NAMALWA (cell line): ENCODE measurements at places on chromosomes 4 and X.

- no peak for DNase-seq
These were observed 17.1 kb downstream of the RCHY1 start for GRCh38 chr4:75497133-75497532.

DNA sequence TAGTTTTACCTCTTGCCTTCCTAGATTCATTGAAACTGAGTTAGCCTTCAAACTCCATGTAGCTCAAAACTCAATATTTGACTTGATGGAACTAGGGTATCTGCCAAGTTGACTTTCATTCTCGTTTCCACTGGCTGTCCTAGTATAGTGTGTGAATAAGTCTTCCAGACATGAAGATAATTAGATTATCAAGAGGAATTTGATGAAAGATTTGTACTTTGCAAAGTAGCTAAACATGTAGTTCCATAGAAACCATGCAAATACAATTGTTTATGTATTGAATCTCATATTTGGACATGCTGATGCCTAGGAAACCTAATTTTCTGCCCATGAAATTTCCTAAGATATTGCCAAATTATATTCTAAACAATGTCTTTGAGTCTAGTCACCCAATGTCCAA lies 297.5 kb downstream of the ARHGAP24 start:
- DNase-seq = no peak

DNA sequence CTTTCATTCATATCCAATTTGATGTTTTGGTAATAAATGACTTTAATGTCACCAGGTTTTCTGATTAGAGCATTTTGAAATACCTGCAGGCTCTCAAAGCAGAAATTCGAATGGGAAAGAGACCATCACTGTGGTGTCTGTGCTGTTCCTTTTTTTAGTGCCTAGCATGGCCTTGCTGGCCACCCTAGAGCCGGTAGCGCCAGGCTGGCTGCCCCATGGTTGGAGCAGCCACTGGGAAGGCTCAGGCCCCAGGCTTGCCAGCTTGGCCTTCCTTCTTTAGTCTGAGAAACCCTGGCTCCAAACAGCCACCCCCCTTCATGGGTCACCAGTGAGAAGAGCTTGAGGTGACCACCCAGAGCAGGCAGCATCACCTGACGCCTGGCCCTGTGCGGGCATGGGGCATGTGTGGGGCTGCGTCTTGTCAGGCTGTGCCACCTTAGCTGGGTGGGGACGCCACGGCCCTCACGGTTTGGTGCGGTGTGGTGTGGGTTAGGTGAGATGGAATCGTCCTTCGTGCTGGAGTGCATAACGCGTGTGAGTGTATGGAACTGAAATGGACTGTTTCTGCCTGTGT lies 30.0 kb downstream of the TRMT44 start:
- DNase-seq = no peak

GRCh38 chrX:133333154-133333750 lies 82.0 kb downstream of the GPC4 start:
- no peak for DNase-seq

DNA sequence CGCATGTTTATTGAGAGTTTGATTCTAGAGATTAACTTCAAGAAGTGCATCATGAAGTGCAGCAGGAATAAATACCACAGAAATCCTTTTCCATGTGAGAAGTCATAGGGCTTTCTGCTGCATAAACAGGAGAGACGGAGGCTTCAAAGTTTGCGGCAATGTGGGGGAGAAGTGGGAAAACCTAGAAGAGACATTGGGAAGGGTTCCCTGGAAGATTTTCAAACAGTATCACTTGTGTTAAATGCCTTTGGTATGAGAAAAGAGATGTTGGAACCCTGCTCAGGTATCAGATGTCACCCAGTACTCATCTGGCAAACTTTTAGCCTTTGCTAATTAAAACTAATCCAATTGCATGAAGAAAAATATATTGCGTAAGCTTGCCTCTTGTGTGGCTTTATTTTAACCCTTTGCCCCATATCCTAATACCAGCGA lies 15.4 kb downstream of the NHS start:
- no peak for DNase-seq

DNA sequence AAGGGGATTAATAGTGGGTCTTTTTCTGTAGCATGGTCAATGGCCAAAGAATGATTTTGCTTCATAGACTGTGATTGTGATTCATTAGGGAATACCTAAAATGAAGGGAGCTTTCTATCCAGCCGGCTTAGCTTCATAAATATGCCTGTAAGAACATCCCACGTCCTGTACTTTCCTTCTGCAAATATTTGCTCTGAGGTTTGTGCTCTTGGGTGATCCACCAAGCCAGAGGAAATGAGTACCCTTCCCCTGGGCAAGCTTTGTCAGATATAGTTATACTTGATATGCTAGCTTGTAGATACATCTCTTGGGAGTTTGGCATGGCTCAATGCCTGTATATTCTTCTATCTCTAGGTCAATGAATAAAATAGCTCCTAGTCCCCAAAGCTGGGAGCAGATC lies 28.2 kb upstream of the SPARCL1 start:
- DNase-seq = no peak

DNA sequence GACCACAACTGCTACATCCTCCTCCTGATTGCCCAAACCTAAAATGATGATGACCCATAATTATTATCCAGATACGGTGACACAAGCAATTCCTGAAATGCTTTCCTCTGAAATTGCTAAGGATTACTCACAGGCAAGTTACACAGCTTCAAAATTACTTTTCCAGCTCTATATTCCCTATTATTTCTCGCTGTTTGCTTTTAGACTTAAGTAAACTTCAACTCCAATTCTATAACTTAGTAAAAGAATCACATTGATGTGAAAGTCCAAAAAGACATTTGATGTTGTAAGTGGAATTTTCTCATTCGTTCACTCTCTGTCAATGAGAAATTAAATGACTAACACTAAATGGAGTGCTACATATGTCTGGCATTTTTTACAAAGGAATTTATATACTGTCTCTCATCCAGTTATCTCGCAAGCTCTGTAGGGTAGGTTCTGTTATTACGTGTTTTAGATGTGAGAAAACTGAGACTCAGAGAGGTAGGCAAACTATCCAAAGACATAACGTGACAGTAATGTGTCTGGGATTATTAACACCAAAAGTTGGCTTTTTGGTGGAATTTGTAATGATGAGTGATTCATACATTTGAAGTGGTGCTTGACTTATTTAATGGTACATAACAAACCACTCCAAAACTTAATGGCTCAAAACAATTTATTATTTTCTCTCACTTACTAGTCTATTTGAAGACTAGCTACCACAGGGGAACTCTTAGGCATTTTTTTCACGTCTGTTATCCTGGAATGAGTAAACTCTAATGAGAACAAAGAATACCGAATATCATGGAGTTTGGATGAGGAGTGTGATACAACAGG lies 31.5 kb downstream of the PALLD start:
- no peak for DNase-seq

DNA sequence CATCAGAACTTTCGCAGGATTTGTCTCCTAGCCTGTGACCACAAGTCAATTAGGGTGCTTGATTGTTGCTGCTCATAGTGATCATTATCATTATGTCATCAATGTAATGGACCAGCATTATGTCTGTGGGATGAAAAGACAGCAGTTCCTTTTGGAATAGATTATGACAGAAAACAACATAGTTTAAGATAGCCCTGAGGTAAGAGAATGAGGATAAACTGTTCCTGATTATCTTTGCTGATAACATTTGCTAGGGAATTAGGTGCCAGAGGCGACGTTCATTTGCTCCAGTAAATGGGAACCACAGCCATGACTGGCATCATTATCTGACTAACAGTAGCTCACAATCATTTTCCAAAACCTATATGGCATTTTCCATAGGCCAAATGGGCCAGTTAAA lies 12.7 kb upstream of the THOC2 start:
- no peak for DNase-seq

DNA sequence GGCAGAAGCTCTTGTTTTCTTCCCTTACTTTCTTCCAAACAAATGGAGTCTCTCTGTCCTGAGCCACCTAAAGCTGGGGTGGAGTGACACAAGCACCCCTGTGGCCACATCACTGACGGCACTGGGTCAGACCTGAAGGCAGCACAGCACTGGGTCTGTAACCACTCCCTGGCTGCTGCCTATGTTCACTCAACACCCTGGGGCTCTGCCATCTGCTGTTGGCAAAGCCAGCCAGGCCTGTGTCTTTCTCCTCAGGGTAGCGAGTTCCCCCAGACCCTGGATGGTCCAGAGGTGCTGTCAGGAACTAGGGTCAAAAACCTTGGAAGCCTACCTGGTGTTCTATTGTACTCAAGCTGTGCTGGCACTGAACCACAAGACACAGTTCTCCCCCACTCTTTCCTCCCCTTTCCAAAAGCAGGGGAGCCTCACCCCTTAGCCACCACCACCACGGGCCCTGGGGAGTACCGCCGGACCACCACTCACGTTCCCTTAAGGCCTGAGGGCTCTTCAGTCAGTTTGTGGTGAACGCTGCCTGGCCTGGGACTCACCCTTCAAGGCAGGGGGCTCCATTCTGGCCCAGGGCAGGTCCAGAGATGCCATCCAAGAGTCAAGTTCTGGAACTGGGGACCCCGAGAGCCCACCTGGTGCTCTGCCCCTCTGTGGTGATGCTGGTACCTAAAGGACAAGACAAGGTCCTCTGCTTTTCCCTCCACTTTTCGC lies 31.5 kb downstream of the TMEM271 start:
- no peak for DNase-seq

- peak; percentile 2 for DNase-seq
These were observed 10.7 kb upstream of the SMIM10L2A start for GRCh38 chrX:135410861-135411627.

- no peak for DNase-seq
These were observed 9.8 kb downstream of the BGN start for GRCh38 chrX:153504445-153505016.

DNA sequence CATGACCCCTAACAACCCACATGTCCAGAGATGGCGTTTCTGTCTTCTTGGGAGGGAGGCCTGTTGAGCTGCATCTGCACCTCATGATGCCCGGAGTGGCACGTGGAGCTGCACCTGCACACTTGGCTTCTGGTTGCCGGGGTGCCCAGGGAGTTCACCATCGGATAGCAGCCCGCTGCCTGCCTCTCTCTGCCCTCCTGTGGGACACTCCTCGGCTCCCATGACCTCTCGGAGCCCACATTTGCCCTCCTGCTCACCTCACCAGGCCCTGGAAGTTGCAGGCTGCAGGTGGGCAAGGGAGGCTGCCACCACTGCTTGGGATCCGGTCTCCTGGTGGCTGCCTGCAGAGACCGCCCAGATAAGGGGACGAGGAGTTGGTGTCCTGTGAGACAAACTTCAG lies 74.1 kb downstream of the TRAPPC11 start:
- no peak for DNase-seq

DNA sequence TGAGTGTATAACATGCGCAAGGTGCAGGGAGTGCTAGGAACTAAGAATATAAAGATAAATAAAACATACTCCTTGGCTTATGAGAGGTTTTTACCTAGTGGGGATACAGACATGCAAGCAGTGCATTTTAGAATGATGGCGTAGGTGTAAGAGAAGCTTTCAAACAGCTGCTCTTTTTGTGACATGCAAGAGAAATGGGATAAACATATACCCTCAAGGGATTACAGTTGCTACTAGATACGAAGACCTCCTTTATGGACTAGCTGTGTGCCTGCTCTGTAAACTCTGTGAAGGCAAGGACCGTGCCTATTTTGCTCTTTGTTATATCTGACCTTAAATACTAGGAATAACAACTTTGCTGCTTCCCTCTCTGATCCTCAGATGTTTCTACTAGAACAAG lies 39.0 kb upstream of the SLITRK4 start:
- DNase-seq = no peak

DNA sequence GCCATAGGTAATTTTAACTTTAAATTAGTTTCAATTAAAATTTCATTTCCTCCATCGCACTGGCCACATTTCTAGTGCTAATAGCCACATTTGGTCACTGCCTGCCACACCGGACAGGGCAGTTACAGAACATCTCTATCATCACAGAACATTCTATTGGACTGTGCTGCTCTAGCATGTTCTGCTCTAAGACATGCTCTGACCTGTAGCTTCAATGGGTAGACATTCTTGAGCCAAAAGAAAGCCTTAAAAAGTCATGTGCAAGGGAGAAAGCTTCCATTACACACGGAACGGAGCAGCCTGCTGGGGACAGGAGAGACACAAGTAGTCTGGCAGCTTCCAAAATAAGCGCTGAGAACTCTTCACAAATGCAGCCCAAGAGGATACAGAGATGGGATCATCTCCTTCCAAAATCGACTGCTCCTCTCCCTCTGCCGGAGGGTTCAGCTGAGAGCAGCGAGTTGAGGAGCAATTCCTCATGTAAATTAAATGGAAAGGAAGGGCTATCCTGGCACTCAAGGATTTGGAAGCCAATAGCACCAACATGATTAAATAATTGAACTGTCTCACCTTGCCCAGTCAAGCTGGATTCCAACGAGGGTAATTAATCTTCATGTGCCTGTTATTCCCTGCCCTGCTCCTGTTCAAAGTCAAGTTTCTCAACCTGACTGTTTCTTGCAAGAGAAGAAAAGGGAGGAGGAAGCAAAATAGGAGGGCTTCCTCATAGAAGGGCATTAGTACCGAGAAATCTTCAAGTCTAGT lies 336.4 kb upstream of the NOCT start:
- no peak for DNase-seq

GRCh38 chr4:168174308-168174707 lies 82.0 kb downstream of the ANXA10 start:
- no peak for DNase-seq

- no peak for DNase-seq
These were observed 152.8 kb upstream of the ARSJ start for GRCh38 chr4:114132199-114132598.

- DNase-seq = no peak
These were observed 301.2 kb upstream of the PPARGC1A start for GRCh38 chr4:24190761-24191695.

- DNase-seq = no peak
These were observed 15.1 kb upstream of the REPS2 start for GRCh38 chrX:16931371-16931770.

DNA sequence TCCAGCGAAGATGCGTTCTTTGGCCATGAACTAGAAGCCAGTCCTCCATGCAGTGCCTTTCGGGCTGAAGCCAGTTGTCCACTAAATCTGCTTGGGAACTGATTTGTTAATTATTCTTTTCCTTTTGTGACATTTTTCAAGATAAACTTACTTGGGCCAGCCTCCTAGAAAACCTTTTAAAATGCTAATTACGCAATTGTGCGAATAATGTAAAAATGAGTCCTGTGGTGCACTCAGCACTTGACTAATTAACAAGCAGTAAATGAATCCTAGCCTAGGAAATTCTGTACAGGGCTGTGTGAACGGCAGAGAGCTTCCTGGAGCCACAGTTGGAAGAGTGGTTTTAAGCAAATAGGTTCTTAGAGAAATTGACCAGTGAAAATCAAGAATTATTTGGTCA lies 149.9 kb upstream of the SCML1 start:
- DNase-seq = no peak

- no peak for DNase-seq
These were observed 120.1 kb downstream of the NHS start for GRCh38 chrX:17495052-17495451.

GRCh38 chrX:46036508-46036907 lies 508.7 kb downstream of the ZNF674 start:
- DNase-seq = no peak

GRCh38 chr4:41136456-41136855 lies 77.9 kb downstream of the APBB2 start:
- DNase-seq = no peak

- DNase-seq = peak; percentile 1
These were observed 77.3 kb upstream of the IGSF1 start for GRCh38 chrX:131366407-131366806.

GRCh38 chrX:11960031-11960430 lies 178.2 kb upstream of the FRMPD4 start:
- DNase-seq = no peak
